ENCODE measurements at places on chromosomes 11 and 22. TPM values are rescaled to one million over a fixed set of nuclear protein-coding genes. Genes with fewer than 3 reads are reported as not detected.
A peak's percentile ranks its signal among the peaks of the same experiment; 100 is the strongest.

The OMP gene
- total RNA-seq = 16.8 TPM

DNA sequence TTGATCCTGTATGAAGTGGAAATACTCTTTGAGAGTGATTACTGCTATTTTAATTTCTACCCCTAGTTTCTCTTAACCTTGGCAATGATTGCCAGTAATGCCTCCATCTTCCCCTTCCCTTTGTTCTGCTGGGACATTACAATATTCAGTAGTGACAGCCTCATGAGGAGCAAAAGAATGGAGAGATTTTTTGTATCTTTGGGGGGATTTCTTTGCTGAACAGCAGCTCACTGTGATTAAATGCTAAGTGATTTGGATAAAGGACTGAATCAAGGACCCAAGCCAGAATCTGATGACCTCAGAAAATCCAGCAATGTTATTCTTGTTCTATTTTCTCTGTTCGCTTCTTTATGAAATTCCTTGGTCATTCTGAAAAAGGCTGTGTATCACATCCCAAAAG lies 7.0 kb upstream of the SLC1A2 start:
- no peak for DNase-seq

The ADAMTS8 gene
- total RNA-seq = 0.42 TPM

DNA sequence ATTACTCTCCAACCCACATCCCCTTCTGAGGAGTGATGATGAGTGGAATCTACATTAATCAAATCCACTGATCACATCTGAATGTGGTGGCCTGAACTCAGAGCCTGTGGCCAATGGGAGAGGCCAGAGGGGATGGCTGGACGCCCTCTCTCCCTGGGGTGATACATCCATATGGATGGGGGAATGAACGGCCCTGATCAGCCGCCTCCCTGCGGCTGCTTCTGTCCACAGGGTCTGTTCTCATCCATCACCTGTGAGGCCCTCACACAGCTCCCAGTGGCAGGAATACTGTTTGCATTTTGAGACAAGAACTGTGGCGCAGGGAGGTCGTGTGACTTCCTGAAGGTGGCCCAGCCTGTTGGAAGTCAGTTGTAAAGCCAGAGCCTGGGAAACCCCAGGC lies 78.3 kb upstream of the SHISAL1 start:
- DNase-seq = no peak

GRCh38 chr11:64974124-64974523 lies 2.2 kb upstream of the MAJIN start:
- DNase-seq = no peak

The KRTAP5-8 gene
- total RNA-seq = not detected

- DNase-seq = no peak
Observed at GRCh38 chr11:73284106-73284505, 12.0 kb downstream of the P2RY6 start.

The GRIA4 gene
- 0.67 TPM for total RNA-seq

DNA sequence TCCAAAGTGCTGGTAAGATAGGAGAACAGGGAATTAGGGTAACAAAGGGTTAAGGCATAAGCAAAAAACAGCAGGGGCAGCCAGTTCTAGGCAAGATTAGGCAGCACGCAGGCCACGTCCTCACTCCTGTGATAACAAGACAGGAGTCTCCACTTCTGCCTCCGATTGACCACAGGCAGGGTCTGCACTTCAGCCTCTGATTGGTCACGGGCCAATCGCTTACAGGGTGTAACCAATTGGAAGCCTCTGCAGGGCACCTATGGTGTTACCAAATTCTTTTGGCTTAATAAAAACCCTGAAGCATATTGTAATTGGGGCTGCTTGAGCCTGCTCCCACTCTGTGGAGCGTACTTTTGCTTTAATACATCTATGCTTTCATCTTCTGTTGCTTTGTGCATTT lies 12.2 kb upstream of the GSTP1 start:
- DNase-seq = no peak

DNA sequence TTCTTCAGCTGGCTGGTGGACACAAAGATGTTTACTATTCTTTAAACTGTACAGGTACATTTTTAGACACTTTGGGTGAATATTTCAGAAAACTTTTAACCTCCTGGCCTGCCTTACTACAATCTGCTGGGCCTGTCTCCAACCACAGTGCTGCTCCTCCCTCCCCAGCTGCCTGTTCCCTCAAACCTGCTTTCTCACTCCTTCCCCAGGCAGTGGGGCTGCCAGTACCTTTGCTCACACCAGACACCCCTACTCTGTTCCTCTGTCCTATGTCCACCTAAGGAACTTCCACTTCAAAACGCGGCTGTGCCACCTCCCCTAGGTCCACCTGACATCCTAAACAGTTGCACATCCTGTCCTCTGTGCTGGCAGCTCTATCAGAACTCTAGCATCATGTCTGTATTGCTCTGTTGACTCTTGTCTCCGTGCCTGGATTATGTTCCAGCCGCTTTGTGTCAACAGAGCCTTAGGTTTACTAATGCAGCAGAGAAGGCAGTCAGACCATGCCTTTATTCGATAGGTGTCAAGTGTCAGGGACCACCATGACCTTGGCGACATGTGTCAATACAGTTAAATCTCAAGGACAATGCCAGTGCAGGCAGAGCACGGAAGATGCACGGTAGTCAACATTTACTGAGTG lies 13.4 kb downstream of the ZP1 start:
- no peak for DNase-seq

- no peak for DNase-seq
Observed at GRCh38 chr22:36608987-36609386, 80.0 kb upstream of the EIF3D start.

GRCh38 chr11:47271961-47272661 lies 2.2 kb downstream of the MADD start:
- peak; percentile 51 for DNase-seq

- DNase-seq = no peak
Observed at GRCh38 chr22:26162926-26163325, 6.3 kb upstream of the SEZ6L start.

DNA sequence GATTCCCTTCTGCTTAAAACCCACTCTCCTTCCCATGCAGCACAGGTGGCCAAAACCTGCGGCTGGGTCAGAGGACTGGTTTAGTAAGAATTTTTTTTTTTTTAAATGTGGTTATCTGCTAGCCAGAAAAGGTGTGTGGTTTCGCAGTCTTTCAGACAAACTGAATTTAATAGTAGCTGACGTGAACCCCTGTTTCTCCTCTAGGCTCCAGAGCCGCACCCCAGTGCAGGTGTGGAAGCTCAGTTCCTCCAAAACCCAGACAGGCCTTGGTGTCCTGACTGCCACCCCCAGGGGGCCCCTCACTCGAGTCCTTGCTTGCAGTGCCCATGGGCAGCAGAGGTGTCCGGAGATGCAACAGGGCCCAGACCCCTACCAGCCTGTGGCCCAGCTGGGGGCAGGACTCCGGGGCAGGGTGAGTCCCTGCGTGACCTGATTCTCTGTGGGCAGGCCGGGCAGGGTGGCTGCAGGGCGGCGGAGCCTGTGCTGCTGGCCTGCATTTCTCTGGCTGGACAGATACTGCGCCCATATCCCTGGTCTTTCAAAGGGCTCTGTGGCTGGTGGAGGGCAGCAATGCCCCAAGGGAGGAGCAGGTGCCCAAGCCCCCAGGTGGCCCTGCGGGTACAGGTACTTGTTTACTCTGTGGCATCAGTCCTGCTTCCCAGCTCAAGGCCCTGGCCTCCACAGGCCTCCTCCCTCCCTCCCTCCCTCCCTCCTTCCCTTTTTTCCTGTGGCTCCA lies 15.2 kb downstream of the KCNQ1 start:
- DNase-seq = no peak

The MS4A5 gene
- not detected for total RNA-seq

DNA sequence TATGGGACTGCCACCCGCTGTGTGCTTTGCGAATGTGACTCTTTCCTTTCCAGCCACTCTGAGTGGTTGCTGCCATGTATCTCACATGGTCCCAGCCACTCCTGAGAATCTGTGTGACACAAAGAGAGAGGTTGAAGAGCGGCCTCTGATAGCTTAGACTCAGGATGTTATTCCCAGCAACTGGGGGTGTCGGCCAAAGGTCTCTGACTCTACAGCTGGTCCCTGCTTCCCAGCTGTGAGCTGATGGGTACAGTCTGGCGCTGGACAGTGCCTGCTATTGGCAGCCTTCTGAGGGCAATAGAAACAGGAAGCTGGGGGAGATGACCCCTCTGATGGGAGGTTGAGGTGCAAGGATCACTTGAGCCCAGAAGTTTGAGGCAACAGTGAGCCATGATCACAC lies 105.1 kb downstream of the RRAS2 start:
- no peak for DNase-seq

The LRRC55 gene
- 0.27 TPM for total RNA-seq

GRCh38 chr11:47960015-47960414 lies 20.3 kb upstream of the PTPRJ start:
- DNase-seq = no peak

GRCh38 chr11:66958956-66959274 lies 732 bp upstream of the PC start:
- no peak for DNase-seq

The ESAM gene
- 15.7 TPM for total RNA-seq

DNA sequence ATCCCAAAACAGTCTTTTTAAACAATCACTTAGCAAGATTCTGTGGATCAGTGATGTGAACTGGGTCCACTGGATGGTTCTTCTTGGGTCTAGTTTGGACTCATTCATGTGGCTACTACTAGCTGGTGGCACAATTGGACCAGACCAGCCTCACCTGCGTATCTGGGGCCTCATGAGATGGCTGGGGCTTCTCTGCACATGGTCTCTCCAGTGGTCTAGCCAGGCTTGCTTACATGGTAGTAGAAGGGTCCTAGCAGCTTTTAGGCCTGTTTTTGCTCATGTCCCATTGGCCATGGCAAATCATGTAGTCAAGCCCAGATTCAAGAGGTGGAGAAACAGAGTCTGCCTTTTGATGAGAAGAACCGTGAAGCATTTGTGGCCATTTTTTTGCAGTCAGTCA lies 94.0 kb downstream of the RRAS2 start:
- no peak for DNase-seq

- no peak for DNase-seq
Observed at GRCh38 chr11:69731110-69731509, 27.3 kb upstream of the FGF19 start.

DNA sequence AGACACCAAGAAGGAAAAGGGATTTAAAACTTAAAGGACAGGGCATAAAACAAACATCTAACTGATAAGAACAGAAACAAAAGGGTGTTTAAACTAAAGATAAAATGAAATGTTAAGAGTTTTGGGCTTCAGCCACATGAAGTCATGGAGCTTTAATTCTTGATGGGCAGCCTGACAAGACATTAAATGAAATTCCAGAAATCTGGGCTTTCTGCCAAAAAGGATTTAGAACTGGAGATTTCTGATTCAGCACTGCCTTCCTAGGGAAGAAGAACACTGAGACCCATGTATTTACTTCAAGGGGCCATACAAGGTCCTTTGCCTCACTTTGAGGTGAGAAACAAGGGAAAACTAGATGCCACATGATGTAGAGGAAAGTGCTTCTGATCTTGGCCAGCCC lies 355.9 kb upstream of the RAG2 start:
- DNase-seq = no peak

DNA sequence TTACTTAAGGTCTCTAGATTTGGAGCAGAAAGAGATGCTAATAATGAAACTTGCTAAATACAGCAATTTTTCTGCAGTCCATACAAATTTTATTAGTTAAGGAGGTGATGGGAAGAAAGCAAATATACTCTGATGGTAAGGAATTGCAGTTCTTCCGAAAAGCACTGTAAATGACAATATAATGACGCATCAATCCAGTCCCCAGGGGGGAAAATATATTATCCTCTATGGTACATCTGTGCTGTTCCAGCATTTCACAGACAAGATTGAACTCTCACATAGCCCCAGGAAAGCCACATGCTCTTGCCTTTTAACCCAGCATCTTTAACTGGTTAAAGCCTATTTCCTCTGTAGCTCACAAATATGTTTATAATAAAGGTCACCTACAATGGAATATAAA lies 416.6 kb upstream of the CCDC90B start:
- DNase-seq = no peak
